ENCODE measurements at places on chromosomes 2 and 18. TPM values are rescaled to one million over a fixed set of nuclear protein-coding genes. Genes with fewer than 3 reads are reported as not detected.

AP1S3 gene
- 17.4 TPM for total RNA-seq

NYAP2 gene
- not detected for total RNA-seq

MBD1 gene
- 91.7 TPM for total RNA-seq

GRP gene
- total RNA-seq = not detected

BOLL gene
- not detected for total RNA-seq

RGPD4 gene
- total RNA-seq = not detected

NCKAP5 gene
- not detected for total RNA-seq

DNA sequence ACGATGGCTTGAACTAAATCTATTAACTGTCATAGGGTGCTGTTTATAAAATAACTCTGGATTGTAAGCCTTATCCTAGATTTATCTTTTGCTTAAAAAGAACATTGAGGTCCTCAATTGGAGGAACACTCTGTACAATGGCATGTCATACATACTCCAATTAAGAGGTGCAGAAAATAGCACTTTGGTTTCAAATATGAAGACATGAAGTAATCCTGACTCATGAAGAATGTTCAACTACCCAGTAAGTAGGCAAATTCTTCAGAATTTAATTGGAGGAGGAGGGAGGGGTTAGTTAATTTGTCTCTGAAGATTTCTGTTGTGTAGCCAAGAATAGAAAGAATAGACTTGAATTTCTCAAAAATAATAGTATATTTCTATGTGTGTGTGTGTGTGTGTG lies 36.1 kb downstream of the DCC start:
- DNase-seq = no peak

- DNase-seq = no peak
Observed at GRCh38 chr2:11862049-11862448, 115.6 kb downstream of the LPIN1 start.

DNA sequence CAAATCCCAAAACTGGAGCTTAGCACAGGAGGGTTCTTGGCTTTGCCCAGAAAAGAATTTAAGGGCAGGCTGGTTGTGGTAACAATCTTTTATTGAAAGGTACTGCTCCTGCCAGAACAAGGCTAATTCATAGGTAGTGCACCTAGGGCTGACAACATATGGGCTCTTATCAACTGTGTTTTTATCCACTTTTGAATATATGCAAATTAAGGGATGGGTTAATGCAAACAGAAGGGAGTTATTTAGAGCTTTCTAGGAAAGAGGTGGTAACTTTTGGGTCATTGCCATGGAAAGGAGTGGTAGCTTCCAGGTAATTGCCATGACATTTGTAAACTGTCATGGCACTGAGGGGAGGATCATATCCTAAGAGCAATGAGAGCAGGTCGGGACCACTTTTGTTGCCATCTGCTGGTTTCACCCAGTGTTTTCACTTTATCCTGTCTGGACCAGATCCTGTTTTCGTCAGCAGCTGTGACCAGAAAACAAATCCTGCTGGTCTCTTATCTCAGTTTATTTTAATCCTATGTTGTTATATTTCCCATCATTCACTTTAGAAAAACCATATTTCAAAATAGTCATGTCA lies 981 bp downstream of the C2orf66 start:
- no peak for DNase-seq

DNA sequence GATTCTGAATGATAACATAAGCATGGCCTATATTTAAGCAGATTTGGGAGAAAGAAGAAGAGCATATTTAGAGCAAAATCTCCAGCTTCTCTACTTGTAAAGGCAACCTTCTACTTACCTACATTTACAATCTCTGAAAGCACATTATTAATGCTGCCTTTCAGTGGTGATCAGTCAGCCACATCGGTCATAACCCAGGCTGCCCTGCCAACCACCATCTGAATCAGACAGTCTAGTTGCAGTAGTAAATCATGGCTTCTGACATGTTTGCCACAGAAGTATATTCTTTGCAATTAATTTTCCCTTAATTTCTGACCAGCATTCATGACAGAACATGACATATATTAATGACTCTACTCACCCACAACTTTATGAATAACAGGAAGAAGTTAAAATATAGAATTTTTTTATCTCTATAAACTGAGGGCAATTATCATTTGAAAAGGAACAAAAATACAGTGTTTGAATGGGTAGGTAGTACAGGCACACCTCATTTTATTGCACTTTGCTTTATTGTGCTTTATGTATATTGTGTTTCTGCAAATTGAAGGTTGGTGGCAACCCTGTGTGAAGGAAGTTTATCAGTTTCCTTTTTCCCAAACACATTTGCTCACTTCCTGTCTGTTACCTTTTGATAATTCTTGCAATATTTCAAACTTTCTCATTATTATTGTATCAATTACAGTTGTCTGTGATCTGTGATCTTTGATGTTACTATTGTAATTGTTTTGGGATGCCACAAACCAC lies 531.6 kb upstream of the CHAC2 start:
- DNase-seq = no peak

- no peak for DNase-seq
Observed at GRCh38 chr2:239113171-239113570, 265.3 kb downstream of the TWIST2 start.

GRCh38 chr2:122528061-122528460 lies 772.6 kb downstream of the TSN start:
- DNase-seq = no peak

DNA sequence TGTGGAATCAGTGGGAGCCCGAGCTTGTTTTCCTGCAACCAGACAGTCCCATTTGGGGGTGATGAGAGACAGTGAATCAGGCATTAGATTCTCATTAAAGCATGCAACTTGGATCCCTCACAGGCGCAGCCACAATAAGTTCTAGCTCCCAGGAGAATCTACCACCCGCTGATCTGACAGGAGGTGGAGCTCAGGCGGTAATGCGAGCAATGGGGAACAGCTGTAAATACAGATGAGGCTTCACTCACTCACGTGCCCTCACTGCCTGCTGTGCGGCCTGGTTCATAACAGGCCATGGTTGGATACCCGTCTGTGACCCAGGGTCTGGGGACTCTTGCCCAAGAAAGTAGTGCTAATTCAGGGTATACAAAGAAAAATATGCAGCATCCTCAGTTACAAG lies 144.8 kb upstream of the RGPD4 start:
- no peak for DNase-seq

GRCh38 chr2:24297663-24298062 lies 62.7 kb downstream of the ITSN2 start:
- peak; percentile 18 for DNase-seq

DNA sequence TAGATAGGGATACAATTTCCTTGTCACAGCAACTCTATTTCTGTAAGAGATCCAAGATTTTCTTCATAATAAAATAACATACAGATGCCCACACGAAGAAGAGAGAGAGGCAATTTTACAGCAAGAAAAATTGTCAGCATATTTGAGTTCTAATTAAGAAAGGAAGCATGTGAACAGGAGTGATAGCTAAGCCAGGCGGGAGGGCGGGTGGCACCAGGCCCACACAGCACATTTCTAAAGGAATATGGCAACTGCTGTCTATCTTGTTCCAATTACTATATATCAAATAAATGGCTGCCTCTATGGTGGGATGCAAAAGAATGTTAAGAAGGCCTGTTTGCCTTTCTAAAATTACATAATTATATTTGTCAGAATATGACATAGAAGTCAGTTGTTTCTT lies 248.3 kb upstream of the DOK6 start:
- no peak for DNase-seq

- no peak for DNase-seq
Observed at GRCh38 chr2:8334866-8335325, 347.0 kb upstream of the ID2 start.

DNA sequence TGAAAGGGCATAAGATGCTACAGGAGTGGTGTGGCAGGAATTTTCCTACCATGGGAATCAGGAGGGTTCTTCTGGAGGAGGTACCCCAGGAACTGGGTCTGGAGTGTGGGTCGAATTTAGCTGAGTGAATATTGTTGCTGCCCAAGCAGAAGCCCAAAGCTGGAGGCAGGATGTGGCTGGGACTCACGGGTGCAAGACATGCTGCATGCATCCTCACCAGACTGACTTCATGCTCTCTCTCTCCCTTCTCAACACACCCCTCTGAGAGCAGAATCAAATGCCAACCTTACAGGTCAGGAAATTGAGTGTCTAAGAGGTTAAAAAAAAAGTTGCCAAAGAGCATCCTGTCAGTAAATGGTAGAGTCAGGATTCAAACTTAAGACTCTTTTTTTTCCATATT lies 78.8 kb upstream of the TTC39C start:
- DNase-seq = peak; percentile 83

DNA sequence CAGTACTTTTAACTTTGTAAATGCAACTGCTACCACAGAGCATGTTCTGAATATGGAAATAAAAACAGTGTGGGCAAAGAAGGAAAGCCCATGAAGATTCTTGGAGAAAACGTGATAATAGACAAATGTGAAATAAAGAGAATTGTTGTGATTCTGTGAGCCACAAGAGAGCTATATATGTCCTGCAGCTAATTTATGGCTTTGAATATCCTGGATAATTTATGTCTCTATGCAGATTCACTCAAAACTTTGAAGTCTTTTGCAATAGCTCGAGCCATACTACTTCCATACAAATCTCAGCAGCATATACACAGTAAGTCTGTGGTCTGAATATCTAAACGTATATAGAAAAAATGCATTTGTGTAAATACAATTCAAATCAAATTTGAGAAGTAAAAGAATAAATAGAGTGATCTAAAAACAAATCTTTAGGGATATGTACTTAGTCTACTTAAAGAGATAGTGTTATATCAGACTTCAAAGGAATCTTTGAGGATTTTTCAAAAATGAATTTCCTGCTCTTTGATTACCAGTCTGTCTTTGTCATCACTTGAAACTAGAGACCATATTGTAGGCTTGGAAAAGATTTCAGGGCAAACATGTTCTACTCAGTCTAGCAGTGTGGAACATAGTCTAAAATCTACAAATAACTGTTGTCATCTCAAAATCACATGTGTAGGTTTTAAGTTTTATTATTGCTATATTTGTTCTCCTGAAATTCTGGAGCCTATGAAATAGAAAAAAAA lies 107.1 kb downstream of the CSRNP3 start:
- DNase-seq = no peak

- DNase-seq = no peak
Observed at GRCh38 chr2:109382226-109382895, 231.4 kb downstream of the SEPTIN10 start.

GRCh38 chr2:226427538-226428307 lies 371.9 kb downstream of the IRS1 start:
- no peak for DNase-seq

- DNase-seq = no peak
Observed at GRCh38 chr18:5630900-5631413, 87.2 kb upstream of the EPB41L3 start.

- DNase-seq = no peak
Observed at GRCh38 chr2:112000399-112001135, 54.5 kb upstream of the TMEM87B start.

DNA sequence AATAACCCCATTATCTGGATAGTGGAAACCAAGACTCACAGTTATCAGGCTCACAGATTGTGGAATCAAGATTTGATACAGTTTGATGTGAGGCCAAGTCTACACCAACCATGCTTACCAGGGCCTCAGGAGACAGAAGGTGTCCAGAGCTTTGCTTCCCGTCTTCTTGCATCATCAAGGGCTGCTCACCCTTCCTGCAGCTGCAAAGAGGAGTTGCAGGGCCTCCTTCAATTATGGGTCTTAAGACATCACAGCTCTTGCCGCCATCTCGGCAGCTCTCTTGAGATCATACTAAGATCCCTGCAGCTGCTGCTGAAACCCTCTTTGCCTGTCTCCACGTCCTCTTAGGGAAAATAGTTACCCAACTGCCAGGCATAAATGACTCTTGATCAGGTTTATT lies 176.0 kb downstream of the MGAT5 start:
- no peak for DNase-seq

DNA sequence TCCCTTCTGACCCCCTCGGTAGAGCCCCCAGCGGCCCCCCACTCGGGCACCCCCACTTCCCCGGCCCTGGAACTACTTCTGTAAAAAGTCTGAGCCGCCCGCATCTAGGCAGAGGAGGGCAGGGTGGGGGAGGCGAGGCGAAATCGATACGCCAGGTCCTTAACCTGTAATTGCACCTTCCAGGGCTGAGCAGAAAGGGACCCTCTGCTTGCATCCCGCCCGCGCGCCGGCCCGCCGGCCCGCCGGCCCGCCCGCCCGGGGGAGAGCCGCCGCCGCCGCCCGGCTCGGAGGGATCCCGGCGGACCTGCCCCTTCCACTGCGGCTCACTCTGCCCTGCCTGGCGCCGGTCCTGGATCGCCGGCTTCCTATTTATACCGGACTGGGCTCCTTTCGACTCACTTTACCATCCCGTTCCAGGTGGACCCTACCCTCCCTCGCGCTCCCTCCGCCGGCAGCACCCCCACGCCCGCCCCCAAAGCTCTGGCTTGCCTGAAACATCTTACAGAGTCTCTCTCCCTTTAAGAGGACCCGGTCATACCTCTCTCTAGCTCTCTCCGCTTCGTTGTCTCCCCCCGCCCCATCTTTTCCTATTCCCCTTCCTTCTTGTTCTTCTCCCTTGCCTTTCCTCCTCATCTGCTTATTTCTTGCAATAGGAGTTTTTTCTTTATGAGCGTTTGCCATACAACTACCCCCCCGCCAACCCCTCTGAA lies 797 bp downstream of the KLHL14 start:
- no peak for DNase-seq

DNA sequence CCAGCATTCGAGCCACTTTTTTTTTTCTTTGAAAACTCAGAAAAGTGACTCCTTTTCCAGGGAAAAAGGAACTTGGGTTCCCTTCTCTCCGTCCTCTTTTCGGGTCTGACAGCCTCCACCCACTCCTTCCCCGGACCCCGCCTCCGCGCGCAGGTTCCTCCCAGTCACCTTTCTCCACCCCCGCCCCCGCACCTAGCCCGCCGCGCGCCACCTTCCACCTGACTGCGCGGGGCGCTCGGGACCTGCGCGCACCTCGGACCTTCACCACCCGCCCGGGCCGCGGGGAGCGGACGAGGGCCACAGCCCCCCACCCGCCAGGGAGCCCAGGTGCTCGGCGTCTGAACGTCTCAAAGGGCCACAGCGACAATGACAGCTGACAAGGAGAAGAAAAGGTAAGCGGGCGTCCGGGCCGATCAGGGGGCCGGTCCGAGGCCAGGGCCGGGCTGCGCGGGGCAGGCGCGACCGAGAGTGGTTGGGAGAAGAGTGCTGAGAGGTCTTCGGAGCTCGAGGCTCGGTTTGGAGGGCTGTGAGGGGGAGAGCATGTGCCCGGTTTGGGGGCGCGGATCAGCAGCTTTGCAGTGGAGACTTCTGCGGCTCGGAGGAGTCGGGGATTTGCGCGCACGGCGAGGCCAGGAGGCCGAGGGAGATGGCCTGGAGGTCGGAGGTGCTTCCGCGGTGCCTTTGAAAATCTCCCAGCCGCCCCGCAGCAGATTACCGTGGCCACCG lies 502 bp downstream of the EPAS1 start:
- peak; percentile 91 for DNase-seq

DNA sequence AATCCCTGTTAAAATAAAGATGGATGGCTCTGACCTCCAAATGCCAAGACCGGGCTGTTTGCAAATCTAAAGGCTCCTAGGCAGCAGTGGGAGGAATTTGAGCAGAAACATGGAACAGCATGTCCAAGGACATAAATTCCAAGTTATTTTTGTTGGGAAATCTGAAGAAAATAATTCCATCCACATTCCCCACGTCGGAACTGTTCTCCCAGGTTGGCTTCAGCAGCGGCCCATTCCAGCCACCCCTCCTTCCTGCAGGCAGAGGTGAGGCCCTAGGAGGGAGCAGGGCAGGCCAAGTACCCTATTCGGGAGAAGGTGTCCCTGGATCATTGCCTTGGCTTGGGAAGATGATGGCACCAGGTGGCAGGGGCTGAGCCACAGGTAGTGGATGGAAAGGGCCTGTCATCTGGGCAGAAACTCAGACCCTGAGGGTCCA lies 117.1 kb downstream of the CAPN13 start:
- peak; percentile 40 for DNase-seq

All from activated CD4-positive, alpha-beta T cell treated with anti-CD3 and anti-CD28 coated beads, Interleukin-2, amount 10 ng/mL, durations not matched to agents 24 days and 14 days (primary cell).